Spleen (tissue), 13 donors: ENCODE measurements at places on chromosomes 1 and 21. TPM values are rescaled to one million over a fixed set of nuclear protein-coding genes. Genes with fewer than 3 reads are reported as not detected.
A peak's percentile ranks its signal among the peaks of the same experiment; 100 is the strongest.

LORICRIN gene
- polyA plus RNA-seq = 0.38 TPM

ATP1A4 gene
- polyA plus RNA-seq = 0.85 TPM

NPHS2 gene
- polyA plus RNA-seq = 0.06 TPM

DNA sequence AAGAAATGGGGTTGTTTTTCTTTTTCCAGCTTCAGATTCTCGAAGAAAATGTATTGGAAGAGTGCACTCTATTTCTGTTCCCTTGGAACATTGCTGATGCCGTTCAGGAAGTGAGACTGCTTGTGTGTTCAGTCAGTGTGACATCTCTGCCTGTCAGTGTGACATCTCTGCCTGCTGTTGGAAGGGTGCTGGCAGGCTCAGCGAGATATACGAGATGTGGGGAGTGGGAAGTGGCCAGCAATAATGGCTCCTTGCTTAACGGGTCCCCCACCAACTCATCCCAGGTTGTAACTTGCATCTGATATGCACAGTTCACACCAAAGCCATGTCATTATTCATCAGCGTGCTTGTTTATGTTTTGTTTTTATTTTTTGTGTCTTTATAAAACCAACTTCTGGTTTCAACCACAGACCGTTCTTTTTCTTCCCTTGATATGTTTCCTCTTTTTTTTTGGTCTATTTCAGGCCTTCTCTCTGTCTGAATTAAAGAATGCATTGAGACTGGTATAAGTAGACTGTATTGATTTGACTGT lies 145.4 kb downstream of the GALNT2 start:
- no peak for DNase-seq
- H3K4me1 ChIP-seq = peaks cover 55% of the 10 kb centered on the region
- peak overlapping the region; percentile 63 for H3K27ac ChIP-seq
- H3K36me3 ChIP-seq = no peaks in the 10 kb centered on the region
- H3K27me3 ChIP-seq = no peaks in the 10 kb centered on the region

DNA sequence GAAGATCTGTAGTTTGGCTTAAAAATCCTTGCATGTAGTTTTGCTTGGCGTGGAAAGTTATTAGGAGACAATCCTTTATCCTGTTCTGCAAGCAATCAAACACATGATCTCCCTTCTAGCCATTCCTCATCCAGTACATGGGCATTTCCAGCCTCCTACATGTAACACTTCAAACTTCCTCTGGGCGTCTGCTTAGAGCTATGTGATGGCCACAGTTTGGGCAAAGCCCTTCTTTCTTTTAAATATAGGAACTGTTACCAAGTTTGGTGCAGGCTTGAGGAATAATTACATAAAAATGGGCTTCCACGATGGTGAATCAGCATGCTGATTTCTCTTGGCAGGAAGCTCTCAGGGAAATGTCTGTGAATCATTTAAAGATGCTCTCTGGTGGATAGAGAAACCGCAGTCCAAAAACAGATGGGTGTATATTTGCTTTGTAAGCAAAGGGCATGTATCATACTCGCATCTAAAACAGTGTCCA lies 176.9 kb upstream of the FMN2 start:
- no peak overlapping the region for H3K27ac ChIP-seq
- no peaks in the 10 kb centered on the region for H3K4me1 ChIP-seq
- H3K4me3 ChIP-seq = no peak overlapping the region
- no peak for DNase-seq
- H3K27me3 ChIP-seq = no peaks in the 10 kb centered on the region

GRCh38 chr1:204280099-204280961 lies 66.5 kb upstream of the GOLT1A start:
- DNase-seq = no peak
- H3K4me1 ChIP-seq = no peaks in the 10 kb centered on the region
- no peak overlapping the region for H3K4me3 ChIP-seq
- H3K27me3 ChIP-seq = peaks cover 6% of the 10 kb centered on the region

GRCh38 chr1:121444096-121444495 lies 259.3 kb downstream of the SRGAP2C start:
- no peak for DNase-seq
- H3K4me3 ChIP-seq = no peak overlapping the region
- H3K4me1 ChIP-seq = peaks cover 2% of the 10 kb centered on the region
